ENCODE measurements at places on chromosomes 13 and 19. TPM values are rescaled to one million over a fixed set of nuclear protein-coding genes. Genes with fewer than 3 reads are reported as not detected.

Gene KCNC3
- 23.7 TPM for total RNA-seq

- no peaks in the 10 kb centered on the region for H3K36me3 ChIP-seq
- H3K4me3 ChIP-seq = no peak overlapping the region
- H3K27ac ChIP-seq = no peak overlapping the region
- peaks cover 10% of the 10 kb centered on the region for H3K27me3 ChIP-seq
Measured at GRCh38 chr19:29260477-29261317, 47.7 kb upstream of the UQCRFS1 start.

- H3K36me3 ChIP-seq = no peaks in the 10 kb centered on the region
- no peak overlapping the region for H3K4me3 ChIP-seq
- DNase-seq = no peak
Measured at GRCh38 chr13:71619096-71619495, 247.9 kb downstream of the DACH1 start.

DNA sequence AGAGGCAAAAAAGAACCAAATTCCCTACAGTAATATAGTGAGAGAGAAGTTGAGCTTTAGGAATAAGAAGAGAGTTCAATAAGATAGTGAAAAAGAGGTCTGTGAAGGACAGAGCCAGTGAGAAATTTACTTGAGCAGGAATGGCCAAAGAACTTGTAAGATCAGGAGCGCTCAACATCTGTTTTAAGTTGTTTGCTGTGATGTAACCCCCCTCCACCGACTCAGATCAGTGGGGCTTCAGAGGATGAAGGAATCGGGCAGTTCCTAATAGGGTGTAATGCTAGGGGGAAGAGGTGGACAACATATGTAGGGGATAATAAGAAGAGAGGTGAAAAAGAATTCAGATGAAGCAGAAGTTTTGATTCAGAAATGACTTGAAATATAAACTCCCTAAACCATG lies 85.3 kb upstream of the FNDC3A start:
- no peak overlapping the region for H3K27ac ChIP-seq
- DNase-seq = no peak
- H3K27me3 ChIP-seq = no peaks in the 10 kb centered on the region

- no peaks in the 10 kb centered on the region for H3K36me3 ChIP-seq
- no peak for DNase-seq
- H3K27me3 ChIP-seq = no peaks in the 10 kb centered on the region
- no peaks in the 10 kb centered on the region for H3K4me1 ChIP-seq
Measured at GRCh38 chr13:35741657-35742056, 265.2 kb upstream of the MAB21L1 start.
